ENCODE measurements at places on chromosomes 4 and X.

DNA sequence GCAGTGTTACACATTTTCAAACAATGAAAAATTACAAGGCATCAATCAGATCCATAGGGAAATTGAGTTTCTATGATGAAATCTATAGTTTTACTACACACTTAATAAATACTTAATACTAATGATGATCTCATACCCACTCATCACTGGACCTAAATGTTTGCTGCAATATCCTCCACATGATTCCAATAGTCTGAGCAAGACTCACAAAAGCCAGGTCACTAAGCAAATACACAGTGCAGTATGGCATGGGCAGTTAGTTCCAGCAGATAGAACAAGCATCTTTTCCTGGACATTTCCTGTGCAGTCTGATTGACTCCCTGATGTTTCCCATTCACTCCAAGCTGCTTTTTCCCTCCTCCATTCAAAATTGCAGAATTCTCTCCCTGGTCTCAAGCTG lies 109.0 kb upstream of the ATOH1 start:
- no peak for DNase-seq

DNA sequence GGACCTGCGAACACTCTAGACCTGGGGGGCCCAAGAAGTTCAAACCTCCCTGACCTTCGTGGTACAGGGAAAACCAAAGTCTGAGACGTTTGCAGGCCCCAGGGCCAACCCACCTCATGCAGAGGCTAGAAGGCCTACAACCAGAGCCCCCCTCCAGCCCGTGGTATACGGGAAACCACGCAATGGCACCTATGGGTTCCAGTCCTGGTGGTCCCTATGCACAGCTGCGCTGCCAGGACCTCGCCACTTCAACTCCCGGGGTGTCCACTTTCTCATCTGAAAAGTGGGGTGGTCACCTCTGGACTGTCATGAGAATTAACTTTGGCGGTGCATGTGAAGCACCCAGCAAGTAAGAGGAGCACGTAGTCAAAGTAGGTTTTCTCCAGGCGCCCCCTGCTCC lies 8.4 kb upstream of the MSX1 start:
- no peak for DNase-seq

- DNase-seq: peak; percentile 44
Observed at GRCh38 chrX:53089224-53089842, 4.6 kb upstream of the KANTR start.

- no peak for DNase-seq
Observed at GRCh38 chr4:145876531-145877180, 62.0 kb downstream of the ZNF827 start.

- DNase-seq: peak; percentile 36
Observed at GRCh38 chrX:78708262-78708661, 39.3 kb upstream of the LPAR4 start.

DNA sequence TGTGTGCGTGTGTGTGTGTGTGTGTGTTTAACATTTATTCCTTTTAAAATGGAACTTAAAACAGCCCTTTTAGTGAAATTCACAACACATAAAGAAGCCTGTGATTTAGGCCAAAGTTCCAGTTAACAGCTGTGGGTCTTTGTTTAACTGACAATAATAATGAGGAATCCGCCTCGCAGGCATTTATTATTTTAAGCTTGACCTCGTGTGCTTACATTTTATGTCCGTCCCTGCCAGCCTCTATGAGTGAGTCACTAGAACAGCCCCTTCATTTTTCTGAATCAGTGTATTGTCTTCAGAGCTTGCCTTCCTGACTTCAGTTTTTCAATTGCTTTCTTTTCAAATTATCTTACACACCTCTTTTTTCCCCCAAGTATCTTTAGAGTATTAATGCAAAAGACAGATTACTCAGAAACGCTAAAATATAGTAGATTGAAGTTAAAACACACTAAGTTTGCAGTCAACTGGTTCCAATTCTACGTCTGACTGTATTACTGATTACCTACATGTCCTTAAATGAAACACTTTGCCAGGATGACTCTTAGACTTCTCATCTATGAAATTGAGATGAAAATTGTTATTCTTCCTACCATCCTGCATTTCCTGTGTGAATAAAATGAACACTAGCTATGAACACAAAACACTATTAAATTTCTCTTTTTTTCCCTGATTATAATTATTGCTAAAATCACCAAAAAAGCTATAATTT lies 319.6 kb upstream of the HS3ST1 start:
- no peak for DNase-seq

GRCh38 chr4:20532116-20532790 lies 168.0 kb upstream of the PACRGL start:
- DNase-seq: no peak

GRCh38 chr4:38606587-38606905 lies 57.5 kb upstream of the KLF3 start:
- no peak for DNase-seq

DNA sequence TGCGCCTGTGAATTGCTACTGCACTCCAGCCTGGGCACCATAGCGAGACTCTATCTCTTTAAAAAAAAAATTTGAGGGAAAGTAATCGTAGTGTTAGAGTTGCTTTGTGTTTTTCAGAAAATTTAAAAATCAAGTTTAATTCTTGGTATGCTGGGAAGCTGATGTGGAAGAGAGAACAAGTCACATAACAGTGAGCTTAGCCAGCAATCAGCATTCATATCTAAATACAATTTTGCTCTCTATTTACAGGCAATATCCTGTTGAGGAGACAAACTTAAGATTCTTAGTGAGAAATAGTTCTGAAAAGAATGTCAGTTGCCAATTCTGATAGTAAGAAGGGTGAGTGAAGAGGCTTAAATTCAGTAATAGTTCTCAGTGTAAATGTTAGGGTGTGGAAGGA lies 9.6 kb upstream of the NDUFC1 start:
- no peak for DNase-seq

DNA sequence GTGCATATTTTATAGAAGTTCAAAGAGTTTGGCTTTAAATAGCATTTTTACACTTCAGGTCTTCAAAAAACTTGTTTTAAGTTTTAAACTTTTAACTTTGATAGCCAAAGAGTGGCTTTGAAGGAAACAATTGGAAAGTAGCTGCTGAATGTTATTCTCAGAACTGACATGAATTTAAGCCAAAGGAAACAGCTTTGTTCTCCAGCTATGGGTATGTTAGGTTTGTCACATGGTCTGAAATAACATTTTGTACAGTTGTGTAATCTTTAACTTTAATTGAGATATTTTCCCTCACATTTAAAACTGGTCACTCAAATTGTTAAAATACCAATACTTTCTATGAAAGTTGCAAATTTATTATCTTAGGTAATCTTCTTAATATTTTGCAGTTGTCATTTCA lies 564.7 kb downstream of the IL15 start:
- DNase-seq: no peak

DNA sequence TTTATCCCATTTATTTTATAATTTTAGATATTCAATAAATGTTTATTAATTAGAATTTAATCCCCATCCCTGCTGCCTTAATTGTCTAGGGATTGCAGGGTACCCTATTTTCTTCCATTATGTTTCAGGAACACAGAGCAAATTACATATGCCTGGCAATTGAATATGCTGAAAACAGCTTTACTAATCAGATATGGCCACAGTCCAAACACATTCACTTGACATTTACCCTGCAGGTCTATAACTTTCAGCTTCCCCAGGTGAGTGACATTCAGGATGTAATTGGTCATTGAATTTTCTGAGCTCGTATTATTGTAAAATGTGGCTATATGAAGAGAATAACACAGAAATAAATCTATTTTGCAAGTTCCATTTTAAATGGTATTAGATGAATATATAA lies 218.7 kb upstream of the NDST4 start:
- no peak for DNase-seq

DNA sequence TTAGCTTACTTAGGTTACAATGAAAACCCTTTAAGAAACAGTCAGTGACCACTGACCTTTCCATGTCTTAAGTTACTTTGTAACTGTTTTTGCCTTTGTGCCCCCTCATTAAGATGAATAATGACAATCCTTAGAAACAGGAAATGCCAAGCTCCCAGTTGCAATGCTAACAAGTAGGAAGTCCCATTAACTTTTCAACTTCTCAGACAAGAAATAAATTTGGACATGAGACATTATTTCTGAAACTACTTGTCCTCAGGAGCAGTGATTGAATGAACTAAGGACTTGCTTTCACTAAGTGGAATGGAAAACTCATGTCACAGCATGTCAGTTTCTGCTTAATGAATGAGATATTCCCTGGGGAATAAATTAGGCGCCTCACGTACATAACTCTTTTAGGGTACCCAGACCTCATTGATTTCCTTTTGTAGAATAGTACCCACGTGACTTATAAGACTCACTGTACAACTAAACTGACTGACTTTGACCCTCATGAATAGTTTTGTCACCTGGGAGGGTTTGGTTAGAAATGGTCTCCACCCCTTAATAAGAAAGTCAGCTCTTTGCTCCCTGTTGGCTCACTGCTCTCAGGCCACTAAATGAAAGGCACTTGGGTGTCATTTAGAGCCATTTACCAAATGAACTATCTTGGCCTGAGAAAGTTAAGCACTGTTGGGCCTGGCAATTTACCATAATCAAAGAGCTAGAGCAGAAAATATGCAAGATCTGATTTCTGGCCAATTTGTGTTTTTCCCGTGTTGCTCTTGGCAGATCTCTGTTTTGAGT lies 383.9 kb downstream of the RPA4 start:
- no peak for DNase-seq

GRCh38 chrX:107826238-107827029 lies 768 bp downstream of the MID2 start:
- no peak for DNase-seq

GRCh38 chr4:140103676-140104075 lies 50.3 kb downstream of the MAML3 start:
- peak; percentile 89 for DNase-seq

GRCh38 chrX:153608376-153608775 lies 9.4 kb upstream of the CCNQ start:
- DNase-seq: no peak

GRCh38 chr4:86561256-86561655 lies 32.9 kb upstream of the PTPN13 start:
- no peak for DNase-seq

All from hematopoietic multipotent progenitor cell (in vitro differentiated cells).